ENCODE measurements at places on chromosomes 7 and 10.

DNA sequence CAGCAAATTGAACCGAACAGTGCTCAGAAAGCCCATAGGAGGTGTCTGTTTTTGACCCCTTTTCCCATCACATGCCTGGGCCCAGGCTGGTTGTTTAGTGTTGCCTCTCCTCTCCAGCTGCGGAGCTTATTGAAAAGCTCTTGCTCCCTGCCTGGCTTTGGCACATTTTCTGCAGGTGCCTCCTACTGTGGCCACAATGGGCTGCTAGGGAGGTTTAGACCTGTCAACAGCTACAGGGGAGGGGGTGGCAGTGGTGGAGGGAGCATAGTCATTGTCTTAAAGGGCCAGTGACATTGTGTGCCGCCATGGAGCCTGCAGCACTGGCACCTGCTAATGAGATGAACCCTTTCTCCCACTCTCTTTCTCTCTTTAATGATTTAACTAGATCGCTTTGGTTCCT, 13.2 kb upstream of the ENO4 start:
- DNase-seq = no peak

DNA sequence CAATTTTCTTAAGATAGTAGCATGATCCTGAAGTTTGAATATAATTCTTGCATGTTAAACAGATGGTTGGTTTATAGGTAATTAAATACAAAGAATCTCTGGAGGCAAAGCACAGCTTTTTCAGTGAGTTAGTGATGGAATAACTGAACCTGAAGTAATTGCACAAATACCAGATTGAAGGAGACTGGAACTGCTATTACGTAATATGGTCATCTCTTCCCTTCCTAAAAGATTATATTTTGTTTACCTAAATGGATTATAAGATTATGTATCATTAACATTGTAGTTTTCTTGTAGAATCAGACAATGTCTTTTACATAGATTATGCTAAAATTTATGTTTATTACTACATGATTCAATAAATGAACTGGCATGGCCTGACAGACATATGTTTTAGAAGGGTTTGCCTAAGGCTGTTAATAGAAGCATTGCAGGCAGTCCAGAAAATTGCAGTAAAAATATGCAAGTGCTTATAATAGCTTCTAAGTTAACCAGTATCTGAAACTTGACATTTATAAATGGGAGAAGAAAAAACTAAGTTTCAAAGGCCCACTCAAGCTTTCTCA, 35.8 kb upstream of the GPR37 start:
- no peak for DNase-seq

GRCh38 chr10:77609781-77610272, 27.8 kb downstream of the KCNMA1 start:
- no peak for DNase-seq

DNA sequence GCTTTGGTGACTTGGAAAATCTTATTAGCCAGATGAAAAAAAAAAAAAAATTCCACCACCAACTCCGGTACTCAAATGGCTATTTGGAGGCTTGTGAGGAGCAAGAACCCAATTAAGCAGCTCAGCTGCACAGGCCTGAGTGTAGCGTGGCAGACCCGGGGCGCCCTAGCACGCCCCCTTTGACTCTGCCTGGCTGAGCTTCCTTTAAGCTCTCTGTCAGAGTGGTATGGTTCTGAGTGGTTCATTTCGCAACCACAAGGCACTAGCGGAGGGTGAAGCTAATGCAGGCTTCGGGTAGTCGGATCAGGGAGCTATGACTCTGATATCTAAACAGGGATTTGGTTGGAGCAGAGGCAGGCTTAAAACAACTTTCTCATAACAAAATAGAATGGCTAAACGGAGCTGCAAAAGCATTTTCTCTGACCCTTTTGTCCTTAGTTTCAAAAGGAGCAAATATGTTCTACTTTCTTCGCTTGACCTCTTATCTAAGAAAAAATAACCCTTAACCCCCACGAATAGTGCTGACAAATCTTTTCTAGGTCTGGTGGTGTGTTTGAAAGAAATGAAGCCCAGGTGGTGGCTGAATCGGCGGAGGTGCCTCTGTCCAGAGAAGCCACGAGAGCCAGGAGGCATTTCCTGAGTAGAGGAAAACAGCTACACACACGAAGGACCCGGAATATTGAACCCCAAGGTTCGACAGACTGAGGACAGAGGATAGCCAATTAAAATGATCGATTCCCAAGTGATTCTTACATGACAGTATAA, 285.4 kb upstream of the GLI3 start:
- DNase-seq = no peak

- DNase-seq = no peak
These were observed 152.5 kb downstream of the PLXDC2 start for GRCh38 chr10:19968745-19969144.

GRCh38 chr7:23545493-23545892, 13.7 kb upstream of the TRA2A start:
- DNase-seq = no peak

DNA sequence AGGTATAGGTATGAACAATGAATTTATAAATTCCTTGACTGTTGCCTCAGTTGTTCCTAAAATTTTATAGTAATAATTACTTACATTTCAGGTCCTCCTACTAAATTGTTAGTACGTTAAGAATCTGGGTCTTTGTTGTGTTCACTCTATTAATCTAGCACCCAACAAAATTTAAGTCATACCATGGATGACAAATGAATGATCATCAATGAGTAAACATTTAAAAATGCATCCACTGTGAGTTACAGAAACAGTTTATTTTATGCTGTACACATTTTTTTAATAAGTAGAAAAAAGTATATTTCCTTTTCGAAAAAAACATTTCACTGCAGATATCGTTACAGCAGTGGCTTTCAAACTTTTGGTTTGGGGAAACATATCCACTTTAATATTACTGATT, 265.2 kb downstream of the PCLO start:
- DNase-seq = no peak

DNA sequence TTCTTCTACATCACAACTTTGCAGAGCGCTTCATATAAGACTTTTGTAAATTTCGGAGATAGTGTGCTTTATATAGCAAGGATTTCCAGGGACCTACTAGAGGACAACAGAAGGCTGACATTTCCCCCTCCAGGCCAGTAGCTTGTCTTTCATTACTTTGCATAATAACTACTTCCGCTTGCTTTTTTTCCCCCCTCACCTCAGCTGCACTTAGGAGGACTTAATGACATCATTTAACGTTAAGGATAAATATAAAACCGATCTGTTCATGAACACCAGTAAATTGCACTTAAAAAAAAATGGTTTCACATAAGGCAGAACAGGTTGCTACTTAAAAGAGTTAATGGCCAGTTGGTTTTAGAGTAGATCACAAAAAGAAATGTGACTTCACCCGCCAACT, 172.3 kb downstream of the AUTS2 start:
- DNase-seq = no peak

- DNase-seq = no peak
These were observed 33.6 kb downstream of the PDE1C start for GRCh38 chr7:32036557-32036956.

- no peak for DNase-seq
These were observed 161.2 kb upstream of the WDR11 start for GRCh38 chr10:120689777-120690529.

DNA sequence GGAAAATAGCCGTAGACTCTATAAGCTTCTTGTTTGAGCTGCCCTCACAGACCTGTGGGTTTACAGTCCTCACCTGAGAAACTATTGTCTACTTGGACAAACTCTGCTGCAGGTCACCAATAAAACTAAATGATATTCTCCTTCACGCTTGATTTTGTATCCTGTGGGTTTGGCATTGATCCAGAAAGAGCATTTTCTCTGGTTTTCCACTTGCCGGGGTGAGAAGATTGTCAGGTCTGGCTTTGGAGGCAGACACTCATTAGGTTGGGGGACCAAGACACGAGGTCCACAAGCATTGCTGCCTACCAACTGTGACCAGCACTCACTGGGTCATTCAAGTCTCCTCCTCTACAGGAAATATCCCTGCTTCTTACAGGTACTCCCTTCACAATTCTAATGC, 68.5 kb downstream of the CDC14C start:
- no peak for DNase-seq

DNA sequence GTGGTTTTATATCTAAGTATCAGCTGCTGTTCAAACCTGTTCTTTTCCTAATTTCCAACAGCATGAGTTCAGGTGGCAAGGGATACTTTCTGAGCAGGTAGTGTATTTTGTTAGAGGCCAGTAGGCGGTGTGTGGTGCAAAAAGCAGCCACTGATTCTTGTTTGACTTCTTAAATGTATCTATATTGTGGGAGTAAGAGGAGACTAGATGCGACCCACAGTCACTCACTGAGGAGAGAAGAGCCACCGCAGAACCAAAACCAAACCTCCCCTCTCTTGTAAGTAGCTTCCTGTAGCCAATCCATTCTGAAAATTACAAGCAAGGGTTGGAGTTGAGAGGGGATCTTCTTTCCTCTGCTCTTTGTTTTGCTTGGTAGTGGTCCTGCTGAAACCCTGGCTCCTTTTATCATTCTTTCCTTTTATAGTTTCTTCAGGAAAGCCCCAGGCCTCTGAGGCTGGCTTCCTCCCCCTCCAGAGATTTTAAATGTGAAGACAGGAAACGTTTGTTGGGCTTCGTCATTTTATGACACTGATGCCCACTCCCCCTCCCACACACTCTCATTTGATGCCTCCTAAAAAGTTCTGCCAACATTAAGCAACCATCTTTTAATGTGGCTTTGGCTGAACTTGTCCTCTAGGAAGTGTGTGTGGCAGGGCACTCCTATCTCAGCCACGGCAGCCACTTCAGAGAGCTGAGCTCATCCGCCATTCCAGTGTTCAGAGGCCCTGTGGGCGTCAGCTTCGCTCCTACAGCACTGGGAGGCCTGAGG, 566.0 kb downstream of the SUGCT start:
- no peak for DNase-seq

GRCh38 chr7:2939193-2939885, 95.2 kb upstream of the GNA12 start:
- DNase-seq = no peak

GRCh38 chr10:103745341-103746247, 109.8 kb downstream of the SH3PXD2A start:
- DNase-seq = no peak

DNA sequence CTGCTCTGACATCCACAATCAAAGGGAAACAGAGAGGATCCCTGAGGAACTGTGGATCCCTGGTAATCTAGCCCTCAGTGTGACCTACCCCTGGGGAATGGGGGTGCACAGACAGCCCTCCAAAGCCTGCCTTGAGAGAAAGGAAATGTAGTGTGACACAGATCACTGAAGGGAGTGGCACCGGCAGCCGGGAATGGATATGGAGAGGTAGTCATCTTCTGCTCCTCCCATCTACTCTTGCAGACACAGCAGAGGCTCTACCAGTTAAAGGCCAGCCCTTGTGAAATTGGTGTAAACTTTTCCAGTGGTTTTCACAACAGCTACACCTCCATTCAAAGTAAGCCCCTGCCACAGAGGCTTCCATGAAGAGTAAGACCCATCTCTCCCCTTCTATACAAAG, 144.4 kb downstream of the PCDH15 start:
- no peak for DNase-seq

DNA sequence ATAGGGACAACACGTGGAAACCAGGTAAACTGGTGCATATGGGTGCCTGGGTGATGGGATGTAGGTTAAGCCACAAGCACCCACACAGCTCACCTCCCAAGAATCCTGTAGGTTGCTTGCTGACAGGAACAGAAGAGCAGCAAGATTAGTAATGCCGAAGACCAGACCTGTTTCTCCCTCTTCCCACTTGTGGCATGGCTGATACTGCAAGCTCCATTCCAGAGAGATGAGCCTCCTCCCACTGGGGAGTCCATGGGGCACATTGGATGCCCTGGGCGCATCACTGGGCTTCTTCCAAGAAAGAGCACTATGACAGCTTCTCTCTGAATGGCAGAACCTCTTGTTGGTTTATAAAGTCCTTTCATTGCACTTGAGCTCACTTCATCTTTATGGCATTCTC, 44.4 kb upstream of the LOXL4 start:
- no peak for DNase-seq

DNA sequence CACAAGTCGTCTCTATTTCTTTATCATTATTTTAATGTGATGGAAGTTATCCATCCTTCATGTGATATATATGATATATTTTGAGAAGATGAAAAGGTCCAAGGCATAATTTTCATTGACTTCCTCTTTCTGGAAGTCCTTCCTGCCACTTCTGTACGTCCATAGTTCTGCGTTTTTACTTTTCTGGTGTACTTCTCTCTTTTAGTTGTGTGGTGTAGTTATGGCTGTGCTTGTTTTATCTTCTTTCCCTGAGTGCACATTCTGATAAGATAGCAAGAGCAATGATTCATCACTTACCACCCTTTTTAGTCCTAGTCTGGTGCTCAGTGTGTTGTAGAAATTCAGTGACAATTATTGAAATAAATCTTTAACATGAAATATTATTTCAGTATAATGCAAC, 231.3 kb upstream of the FERD3L start:
- DNase-seq = no peak

DNA sequence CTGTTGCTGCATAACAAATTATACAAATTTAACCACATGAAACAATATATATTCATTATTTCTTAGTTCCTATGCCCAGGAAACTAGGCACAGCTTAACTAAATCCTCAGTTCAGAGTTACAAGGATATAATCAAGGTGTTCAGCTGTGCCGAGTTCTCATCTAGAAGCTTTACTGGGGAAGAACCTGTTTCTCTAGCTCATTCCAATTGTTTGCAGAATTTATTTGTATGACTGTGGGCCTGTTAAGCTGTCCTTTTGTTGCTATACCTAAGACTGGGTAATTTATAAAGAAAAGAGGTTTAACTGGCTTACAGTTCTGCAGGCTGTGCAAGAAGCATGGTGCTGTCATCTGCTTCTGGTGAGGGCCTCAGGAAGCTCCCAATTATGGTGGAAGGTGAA, 21.8 kb upstream of the MDFIC start:
- DNase-seq = no peak

DNA sequence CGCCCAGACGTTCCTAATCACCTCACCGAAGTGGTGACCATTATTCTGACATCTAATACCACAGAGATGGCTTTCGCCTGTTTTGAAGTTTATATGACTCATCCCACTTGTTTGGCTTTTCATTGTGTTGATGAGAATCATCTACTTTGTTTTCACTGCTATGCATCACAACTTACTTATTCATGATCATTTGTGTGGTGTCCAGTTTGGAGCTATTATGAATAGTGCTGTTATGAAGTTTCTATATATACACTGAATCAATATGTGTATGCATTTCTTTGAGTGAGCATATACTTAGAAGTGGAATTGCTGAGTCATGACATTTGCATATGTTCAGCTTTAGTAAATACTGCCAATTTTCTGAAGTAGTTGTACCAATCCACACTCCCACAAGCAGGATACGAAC, 38.6 kb upstream of the TNKS2 start:
- DNase-seq = no peak

DNA sequence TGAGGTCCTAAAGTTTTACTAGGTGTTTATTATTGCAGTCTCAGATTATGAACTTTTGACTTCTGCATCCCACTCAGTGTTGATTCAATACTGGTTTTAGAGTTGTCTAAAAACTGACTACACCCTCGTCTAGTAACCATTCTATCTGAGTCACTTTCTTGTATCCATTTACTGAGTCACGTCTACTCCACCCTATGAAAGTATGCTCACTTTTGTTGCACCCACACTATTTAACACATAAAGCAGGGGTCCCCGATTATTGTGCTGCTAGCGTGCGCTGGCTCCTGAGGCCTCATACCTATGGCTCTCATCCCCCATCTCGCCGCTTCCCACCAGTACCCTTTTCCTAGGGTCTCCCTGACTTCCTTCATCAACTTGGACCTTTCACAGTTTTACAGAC, 2.0 kb downstream of the SAMD9 start:
- no peak for DNase-seq

- no peak for DNase-seq
These were observed 31.8 kb downstream of the DNMBP start for GRCh38 chr10:99977916-99978315.

Data from mucosa of gallbladder (tissue), 1 donor.